Endothelial cell of umbilical vein (primary cell): ENCODE measurements at places on chromosomes 7 and 10.

DNA sequence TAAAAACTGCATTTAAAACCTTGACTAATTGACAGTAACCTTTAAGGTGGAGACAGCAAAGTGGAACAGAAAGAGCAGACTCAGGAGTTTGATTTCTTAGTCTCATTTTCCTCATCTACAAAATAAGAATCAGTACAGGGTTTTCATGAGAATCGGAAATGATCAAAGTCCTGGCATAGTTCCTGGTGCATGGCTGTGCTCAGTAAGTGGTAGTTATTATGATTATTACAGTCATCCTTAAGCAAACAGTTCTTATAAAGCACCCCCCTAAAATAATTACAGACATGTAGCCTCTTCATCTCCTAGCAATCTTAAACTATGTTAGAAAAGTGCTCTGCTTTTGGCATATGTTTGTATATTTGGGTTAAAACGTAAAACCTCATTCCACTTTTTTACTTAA, 18.0 kb downstream of the NEBL start:
- no peak for DNase-seq

DNA sequence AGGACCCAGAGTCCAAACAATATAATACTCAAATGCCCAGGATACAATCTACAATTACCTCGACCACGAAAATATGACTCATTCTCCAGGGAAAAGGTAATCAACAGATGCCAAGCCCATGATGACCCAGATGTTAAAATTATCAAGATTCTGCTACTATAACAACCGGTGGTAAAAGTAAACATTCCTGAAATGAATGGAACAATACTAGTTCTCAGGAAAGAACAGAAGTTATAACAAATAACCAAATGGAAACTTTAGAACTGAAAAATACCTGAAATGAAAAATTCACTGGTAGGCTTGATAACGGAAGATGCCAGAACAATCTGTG, 34.1 kb upstream of the GUSB start:
- DNase-seq = peak; percentile 59

- no peak for DNase-seq
Observed at GRCh38 chr7:7908622-7909145, 59.9 kb upstream of the GLCCI1 start.

DNA sequence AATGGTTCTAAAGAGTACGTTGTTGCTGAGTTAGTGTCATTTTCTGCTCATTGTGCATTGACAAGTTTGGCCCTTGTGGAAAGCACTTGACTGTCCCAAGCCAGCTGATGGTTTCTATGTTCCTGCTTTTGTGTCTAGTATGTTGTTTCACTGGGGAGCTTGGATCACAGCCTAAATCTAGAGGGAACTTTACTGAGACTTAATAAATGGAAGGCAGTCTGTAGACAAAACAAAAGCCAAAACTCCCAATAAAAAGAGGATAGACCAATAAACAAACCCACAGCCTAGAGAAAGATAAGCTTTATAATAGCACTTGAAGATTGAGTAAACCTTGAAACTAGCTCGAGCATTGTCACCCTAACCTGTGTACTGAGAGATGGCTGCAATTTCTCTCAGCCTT, 196.8 kb downstream of the ADRA2A start:
- DNase-seq = no peak

DNA sequence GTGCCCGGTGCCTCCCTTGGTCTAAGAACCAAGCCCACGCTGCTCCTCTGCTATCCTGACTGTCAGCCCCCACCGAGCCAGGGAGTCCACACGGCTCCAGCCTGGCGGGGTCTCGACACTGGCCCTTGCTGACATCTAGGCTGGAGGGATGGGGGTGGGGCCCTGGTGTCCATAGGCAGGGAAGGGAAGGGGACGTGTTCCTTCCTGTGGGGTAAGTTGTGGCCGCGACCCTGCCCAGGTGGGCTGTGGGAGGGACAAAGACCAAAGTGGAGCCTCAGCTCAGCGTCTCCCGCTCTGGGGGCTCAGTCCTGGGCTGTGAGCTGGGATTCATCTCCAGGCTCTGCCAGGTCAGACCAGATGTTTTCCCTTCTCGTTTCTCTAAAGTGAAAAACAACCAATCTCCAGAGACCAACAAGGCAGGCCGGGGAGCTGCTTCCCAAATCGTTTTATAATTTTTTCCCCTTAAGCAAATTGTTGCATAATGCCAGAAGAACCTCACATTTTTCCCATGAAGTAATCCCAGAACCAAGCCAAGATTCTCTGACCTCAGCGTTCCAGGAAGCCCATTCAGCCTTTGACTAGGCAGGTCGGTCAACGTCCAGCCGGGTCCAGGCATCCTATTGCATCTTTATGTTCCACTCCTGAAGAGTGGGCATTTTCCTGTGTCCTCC, 101.2 kb downstream of the RGS10 start:
- DNase-seq = peak; percentile 6

DNA sequence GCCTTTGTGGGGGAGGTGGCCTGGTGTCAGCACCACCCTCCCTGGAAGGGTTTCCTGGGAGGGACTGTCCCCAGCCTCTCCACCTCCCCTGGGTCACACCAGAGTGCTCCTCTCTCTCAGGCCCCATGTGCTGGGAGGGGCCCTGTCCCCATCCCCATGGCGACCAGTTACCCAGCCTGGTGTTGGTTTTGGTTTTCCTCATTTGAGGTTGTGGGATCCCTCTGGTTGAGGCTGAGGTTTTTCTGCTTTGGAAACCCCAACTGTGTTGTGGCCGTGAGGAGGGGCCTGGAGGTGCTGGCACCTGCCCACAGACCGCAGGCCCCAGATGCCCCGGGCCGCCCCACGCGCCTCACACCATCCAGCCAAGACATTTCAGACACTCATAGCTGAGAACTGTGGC, 106.3 kb downstream of the GRK5 start:
- no peak for DNase-seq

- no peak for DNase-seq
Observed at GRCh38 chr10:130835068-130835467, 476.5 kb downstream of the TCERG1L start.

- DNase-seq = peak; percentile 30
Observed at GRCh38 chr7:101410743-101411507, 48.2 kb downstream of the COL26A1 start.

GRCh38 chr7:74365322-74366022, 76.3 kb downstream of the CLIP2 start:
- DNase-seq = peak; percentile 34
